ENCODE measurements at places on chromosomes 6 and 20.

- no peak for DNase-seq
Observed at GRCh38 chr6:36229223-36229622, 32.7 kb downstream of the BRPF3 start.

GRCh38 chr6:109093732-109094415 lies 772 bp downstream of the SESN1 start:
- DNase-seq, result no peak

DNA sequence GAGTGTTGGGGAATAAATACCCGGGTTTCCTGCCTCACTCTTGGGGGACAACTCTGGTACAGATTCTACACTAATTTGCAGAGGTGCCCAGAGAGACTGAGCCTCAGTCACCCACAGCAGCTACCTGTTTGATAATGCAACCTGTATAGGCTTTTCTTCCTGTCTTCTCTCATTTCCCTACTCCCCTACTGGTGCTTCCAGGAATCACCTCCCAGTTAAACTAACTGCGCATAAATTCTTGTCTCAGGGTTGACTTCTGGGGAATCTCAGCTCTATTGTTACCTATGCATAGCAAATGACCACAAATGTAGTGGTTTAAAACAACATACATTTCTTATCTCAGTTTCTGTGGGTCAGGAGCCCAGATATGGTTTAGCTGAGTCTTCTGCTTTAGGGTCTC lies 11.3 kb downstream of the OCSTAMP start:
- no peak for DNase-seq

DNA sequence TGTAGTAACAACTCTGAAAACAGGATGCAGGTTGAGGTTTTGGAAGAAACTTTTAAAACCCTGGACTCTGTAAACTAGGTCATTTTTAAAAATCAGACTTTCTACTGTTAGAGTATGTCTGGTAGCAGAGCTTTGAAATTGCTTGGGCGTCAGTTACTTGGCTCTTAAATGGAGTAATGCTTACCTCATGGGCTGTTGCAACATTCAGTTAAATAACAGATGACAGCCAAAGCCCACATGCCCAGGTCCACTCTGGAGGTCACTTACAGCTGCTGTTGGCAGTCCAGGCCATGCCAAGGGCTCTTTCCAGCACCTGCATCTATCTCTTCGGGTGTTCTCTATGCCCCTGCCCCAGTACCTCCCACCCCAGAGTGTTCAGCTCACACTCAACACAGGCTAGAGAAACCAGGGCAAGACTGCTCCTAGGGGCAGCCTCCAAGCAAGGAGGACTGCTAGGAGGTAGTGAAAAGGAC lies 96.4 kb downstream of the BANF2 start:
- no peak for DNase-seq

DNA sequence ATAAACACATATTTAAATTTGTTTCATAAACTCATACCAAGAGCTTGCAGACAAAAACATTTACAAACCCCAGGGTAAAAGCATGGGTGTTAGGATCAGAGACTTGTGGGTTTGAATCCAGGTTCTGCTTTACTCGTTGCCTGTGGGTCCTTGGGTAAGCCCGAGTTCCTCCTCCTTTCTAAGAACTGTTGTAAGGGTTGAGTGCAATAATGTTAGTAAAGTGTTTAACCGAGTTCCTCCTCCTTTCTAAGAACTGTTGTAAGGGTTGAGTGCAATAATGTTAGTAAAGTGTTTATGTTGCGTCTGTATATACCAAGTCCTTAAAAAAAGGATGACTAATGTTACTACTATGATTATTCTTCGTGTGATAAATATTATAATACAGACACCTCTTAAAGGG lies 18.7 kb downstream of the CCDC170 start:
- DNase-seq, result no peak

DNA sequence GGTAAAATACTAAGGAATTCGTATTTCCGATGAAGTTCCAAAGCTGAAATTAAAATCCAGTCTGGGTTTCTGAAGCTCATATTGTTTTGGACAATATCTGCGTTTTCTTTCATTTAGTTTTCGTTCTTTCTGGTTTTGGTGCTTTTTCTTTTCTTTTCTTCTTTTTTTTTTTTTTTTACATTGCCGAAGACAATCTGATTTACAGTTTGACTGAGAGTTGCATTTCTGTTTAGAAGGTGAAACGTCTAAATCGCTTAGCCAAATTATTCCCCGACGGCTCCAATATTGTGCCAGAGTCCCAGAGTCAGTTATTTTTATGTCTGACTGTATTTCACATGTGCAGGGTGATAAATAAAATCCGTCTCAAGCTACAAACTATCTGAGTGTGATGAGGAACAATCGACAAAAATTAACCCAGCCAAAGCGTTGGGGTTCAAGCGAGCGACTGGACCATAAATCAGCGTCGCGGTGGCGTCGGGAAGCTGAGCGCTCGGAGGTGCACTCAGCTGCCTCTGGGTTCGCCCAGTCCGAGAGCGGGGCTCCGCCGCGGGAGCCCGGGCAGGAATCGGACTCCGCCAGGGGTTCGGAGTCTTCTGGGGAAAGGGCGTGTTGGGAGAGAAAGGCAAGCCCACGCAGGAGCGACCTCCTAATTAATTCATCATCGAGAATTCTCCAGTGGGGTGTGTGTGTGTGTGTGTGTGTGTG lies 8.2 kb upstream of the TBX18 start:
- no peak for DNase-seq

GRCh38 chr6:35552285-35552917 lies 39.7 kb upstream of the TULP1 start:
- peak; percentile 33 for DNase-seq

DNA sequence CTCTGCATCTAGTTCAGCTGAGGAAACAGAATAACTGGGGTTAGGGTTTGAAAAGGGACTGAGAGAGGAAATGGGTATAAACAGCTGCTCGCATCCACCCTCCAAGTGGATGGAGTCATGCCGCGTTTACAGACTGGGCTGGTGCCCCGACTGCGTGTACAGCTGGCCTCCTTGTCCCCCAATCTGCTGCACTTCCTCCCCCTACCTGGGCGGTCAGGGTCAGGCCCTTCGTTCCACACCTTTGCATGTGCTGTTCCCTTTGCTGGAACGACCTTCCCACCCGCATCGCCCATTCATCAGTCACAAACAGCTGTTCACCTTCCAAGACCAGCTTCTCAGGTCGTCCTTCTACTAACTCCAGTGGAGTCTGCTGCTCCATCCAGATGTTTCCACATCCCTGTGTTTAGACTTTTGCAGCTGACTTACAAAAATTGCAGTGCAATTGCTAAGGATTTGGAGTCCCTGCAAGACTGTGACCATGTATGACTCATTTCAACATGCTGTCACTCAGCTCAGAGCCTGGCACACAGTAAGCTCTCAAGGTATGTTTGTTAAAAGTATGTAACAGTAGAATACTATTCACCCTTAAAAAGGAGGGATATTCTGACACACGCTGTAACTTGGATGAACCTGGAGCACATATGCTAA lies 129.3 kb downstream of the DTNBP1 start:
- no peak for DNase-seq

- DNase-seq, result no peak
Observed at GRCh38 chr20:8505476-8506200, 373.6 kb downstream of the PLCB1 start.

GRCh38 chr6:14429396-14429795 lies 311.8 kb downstream of the CD83 start:
- no peak for DNase-seq

GRCh38 chr20:45339799-45340198 lies 8.4 kb downstream of the SDC4 start:
- no peak for DNase-seq

GRCh38 chr6:142395768-142396231 lies 94.0 kb downstream of the ADGRG6 start:
- DNase-seq, result no peak

- no peak for DNase-seq
Observed at GRCh38 chr6:166554316-166554715, 32.2 kb downstream of the RAMACL start.

GRCh38 chr6:69622230-69622629 lies 174.6 kb downstream of the LMBRD1 start:
- DNase-seq, result no peak

- DNase-seq, result no peak
Observed at GRCh38 chr20:25317351-25318075, 69.6 kb downstream of the PYGB start.

- no peak for DNase-seq
Observed at GRCh38 chr6:35468980-35469750, 964 bp downstream of the RPL10A start.

- DNase-seq, result no peak
Observed at GRCh38 chr6:31122791-31123706, 2.8 kb upstream of the CDSN start.

Data from stimulated activated CD8-positive, alpha-beta memory T cell treated with anti-CD3 and anti-CD28 coated beads, Interleukin-2, amount 100 ng/mL, for 48 hours (primary cell).